HFF-Myc (cell line): ENCODE measurements at places on chromosomes 1 and 21.

DNA sequence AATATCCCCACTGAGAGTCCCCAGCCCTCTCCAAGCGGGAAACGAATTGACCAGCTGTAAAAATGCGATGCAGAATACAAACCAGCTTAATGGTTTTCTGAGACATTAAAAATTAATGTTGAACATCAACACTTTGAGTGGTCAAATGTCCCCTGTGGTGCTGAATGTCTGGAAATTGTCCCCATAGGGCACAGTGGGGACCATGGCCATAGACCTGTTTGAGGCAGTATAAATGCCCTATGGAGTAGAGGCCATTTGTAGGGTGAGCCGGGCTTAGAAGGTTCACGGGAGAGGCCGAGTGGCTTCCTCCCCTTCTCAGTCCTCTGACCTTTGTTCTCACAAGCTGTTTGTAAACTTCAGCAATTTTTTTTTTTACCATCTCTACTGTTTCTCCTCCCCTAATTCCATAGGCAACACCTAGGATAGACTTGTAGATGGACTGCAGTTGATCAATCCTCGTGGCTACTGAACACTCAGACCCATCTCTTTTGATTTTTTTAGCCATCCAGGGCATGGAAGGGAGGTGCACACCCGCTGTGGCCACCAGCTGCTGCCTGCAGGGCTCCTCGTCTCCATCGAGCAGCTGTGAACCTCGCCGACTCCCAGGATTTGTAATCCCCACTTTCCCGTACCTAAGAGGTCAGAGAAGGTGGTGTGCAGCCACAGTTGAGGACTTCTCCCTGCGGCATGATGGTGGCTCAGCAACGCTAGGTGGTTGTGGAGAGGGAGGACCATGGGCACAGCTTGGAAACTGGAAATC lies 41.0 kb downstream of the KAZN start:
- no peak for DNase-seq

- DNase-seq = no peak
Measured at GRCh38 chr1:213176341-213176740, 125.3 kb downstream of the RPS6KC1 start.

DNA sequence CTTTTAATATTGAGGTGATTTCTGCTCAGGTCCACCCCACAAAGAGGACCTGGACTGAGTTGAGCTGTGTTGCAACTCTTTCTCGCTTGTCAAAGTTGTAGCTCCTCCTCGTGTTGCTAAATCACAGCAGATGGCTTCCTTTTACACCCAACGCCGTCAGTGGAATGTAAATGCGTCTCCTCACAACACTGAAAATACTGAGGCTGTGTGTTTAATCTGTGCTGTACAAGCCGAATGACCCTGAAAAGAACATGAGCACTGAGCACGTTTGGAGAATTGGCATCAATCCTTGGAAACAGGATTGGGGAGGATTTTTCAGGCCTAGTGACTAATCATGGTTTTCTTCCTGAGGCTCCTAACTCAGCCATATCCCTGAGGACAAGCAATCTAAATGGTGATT lies 196.0 kb downstream of the CRB1 start:
- peak; percentile 30 for DNase-seq

GRCh38 chr1:71304125-71304524 lies 223.3 kb upstream of the ZRANB2 start:
- no peak for DNase-seq

DNA sequence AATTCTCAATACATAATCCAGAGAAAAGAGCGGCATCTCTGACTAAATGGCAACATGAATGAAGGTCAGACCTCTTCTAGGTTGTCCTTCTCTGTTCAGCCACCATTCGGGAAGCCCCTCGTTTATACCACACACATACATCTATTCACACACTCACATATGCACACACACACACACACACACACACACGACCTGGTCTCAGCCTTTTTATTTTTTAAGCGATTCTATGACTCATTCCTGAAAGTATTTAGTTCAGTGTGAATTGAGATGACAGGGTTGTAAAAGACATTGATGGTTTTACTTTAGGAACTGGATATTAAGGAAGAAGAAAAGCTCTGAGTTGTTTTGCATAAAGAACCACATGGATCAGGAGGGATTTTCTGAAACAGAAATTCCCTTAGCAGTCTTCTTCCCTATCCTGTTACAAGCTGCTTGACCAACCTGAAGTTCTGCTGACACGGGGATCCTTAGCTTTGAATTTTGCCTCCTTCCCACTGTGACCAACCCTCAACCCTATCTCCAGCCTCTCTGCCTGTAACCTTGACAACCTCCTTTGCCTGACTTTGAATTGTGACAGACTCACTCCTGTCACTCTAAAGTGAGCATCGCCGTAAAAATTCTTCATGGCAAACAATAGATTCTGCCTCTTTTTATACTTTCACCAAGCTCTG lies 383.1 kb upstream of the ESRRG start:
- no peak for DNase-seq

GRCh38 chr1:229537894-229538293 lies 20.6 kb downstream of the ABCB10 start:
- DNase-seq = no peak
